SK-MEL-5 (cell line): ENCODE measurements at places on chromosomes 5 and 9. TPM values are rescaled to one million over a fixed set of nuclear protein-coding genes. Genes with fewer than 3 reads are reported as not detected.

GRCh38 chr9:85136507-85136906 lies 467.0 kb downstream of the NTRK2 start:
- DNase-seq, result no peak

The AQP7 gene
- not detected in 2 replicates for total RNA-seq

- DNase-seq, result no peak
These were observed 71.9 kb upstream of the GRHPR start for GRCh38 chr9:37350486-37351190.

GRCh38 chr5:124395287-124395686 lies 351.2 kb downstream of the ZNF608 start:
- DNase-seq, result no peak

DNA sequence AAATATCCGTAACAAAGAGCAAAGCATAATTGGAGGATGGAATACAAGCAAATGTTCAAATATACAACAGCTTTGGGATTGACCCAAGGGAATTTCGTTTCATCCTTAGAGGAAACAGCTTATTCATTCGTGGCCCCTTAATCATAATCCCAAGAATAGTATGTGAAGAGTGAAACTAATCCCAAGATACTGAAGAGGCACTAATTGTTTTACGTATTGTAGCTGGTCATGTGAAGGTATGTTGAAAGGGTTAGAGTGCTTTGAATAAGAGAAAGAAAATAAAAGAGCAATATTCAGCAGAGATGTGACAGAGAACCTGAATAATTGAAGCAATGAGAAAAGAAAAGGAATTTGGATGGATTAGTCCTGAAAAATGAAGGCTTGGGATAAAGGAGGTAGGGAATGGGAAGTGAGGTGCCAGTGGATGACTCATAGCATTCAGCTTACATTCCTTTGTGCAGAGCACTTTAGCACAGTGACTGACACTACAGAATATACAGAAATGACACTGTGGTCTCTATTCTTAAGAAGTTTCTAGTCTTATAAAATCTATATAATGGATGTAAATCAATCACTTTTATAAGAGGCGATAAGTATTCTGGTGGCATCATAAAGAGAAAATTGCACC lies 221.9 kb downstream of the TLR4 start:
- no peak for DNase-seq

- no peak for DNase-seq
These were observed 24.4 kb upstream of the GAS1 start for GRCh38 chr9:86971742-86972141.

GRCh38 chr5:140345919-140346347 lies 470 bp downstream of the HBEGF start:
- peak; percentile 53 for DNase-seq

The TMEM215 gene
- total RNA-seq, result not detected in 2 replicates

The SCGB3A2 gene
- not detected in 2 replicates for total RNA-seq
